ENCODE measurements at places on chromosomes 2 and 18. TPM values are rescaled to one million over a fixed set of nuclear protein-coding genes. Genes with fewer than 3 reads are reported as not detected.

Gene ANKRD30BL
- not detected for total RNA-seq

Gene LIPG
- 1.6 TPM for total RNA-seq

Gene CHRND
- not detected for total RNA-seq

Gene ACMSD
- total RNA-seq = not detected

Gene XIRP2
- total RNA-seq = 1.2 TPM

Gene PRSS56
- not detected for total RNA-seq

Gene ANKRD29
- total RNA-seq = 118 TPM

Gene RGPD3
- total RNA-seq = 0.75 TPM

Gene GDF7
- total RNA-seq = 11.6 TPM

Gene CREG2
- not detected for total RNA-seq

Gene CRYGD
- total RNA-seq = not detected

Gene C2orf81
- 10.3 TPM for total RNA-seq

Gene GTF2A1L
- total RNA-seq = 22.2 TPM

Gene TTL
- total RNA-seq = 3.2 TPM

Gene AGXT
- total RNA-seq = not detected

Gene FBXO36
- 1.6 TPM for total RNA-seq

Gene RHOB
- total RNA-seq = 3,143 TPM

Gene PLCL1
- 14.3 TPM for total RNA-seq

Gene NAT8
- total RNA-seq = not detected

Gene SEC11C
- 6.2 TPM for total RNA-seq

Gene MBP
- total RNA-seq = 8.1 TPM

Gene IL1F10
- not detected for total RNA-seq

Gene KCNG2
- total RNA-seq = not detected

Gene DYTN
- total RNA-seq = not detected

Gene DCC
- total RNA-seq = not detected

Gene SKOR2
- total RNA-seq = not detected

Gene AKAIN1
- not detected for total RNA-seq

Gene PIKFYVE
- 12.0 TPM for total RNA-seq

Gene FAP
- total RNA-seq = 16.7 TPM

Gene PAX8
- total RNA-seq = 0.11 TPM

All from ascending aorta (tissue), 2 donors.